A673 (cell line): ENCODE measurements at places on chromosomes 2 and 18. TPM values are rescaled to one million over a fixed set of nuclear protein-coding genes. Genes with fewer than 3 reads are reported as not detected.

The ALPG gene
- total RNA-seq = not detected in 2 replicates

The NGEF gene
- total RNA-seq = 0.57 and 0.69 TPM in 2 replicates

The RAD51AP2 gene
- 0.13 and 0.24 TPM in 2 replicates for total RNA-seq

The TDRD15 gene
- total RNA-seq = not detected in 2 replicates

GRCh38 chr2:165239230-165239629 is at the start of gene SCN2A:
SCN2A (plus strand) TSS chr2:165239414; CDS start chr2:165295824, 56,410 bp downstream.
- no peak within 1 kb of the TSS for H3K4me3 ChIP-seq
- H3K27ac ChIP-seq = no peak within 1 kb of the TSS
- H3K36me3 ChIP-seq = no peaks in the 10 kb centered on the region
- H3K27me3 ChIP-seq = no peaks in the 10 kb centered on the region

DNA sequence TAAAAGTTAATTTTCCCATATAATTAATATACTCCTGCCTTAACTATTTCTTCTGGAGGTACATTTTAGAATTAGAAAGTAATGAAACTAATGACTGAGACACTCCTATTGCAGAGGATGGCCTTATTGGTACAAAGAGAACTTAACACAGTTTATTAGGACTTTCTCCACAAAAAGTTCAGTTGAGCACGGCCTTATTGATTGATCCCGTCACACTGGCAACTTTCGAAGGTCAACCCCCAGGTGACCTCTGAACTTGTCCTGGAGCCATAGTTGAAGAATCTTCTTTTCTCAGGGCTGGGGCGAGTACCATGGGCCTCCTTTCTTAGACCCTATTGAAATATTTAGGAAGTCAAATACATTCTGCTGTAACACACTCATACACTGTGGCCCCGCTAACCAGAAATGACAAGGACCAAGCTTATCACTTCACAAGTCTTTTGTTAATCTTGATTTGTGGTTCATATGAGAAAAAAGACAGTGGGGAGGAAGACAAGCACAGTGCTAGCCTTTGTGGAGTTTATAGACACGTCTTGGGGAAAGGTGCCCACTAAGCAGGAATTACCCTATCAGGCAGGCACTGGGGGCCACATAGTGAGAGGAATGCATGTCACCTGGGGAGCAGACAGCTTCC is 11.2 kb downstream of the SPP2 start:
- no peaks in the 10 kb centered on the region for H3K4me1 ChIP-seq
- DNase-seq = no peak
- H3K4me3 ChIP-seq = no peak overlapping the region
- H3K36me3 ChIP-seq = no peaks in the 10 kb centered on the region
- H3K27ac ChIP-seq = no peak overlapping the region

GRCh38 chr2:145692971-145693478 is 1173.1 kb upstream of the ZEB2 start:
- H3K36me3 ChIP-seq = no peaks in the 10 kb centered on the region
- H3K27me3 ChIP-seq = no peaks in the 10 kb centered on the region
- DNase-seq = no peak
- no peaks in the 10 kb centered on the region for H3K4me1 ChIP-seq
- no peak overlapping the region for H3K4me3 ChIP-seq
- H3K27ac ChIP-seq = no peak overlapping the region
